ENCODE measurements at places on chromosomes 6 and 20.
A peak's percentile ranks its signal among the peaks of the same experiment; 100 is the strongest.

DNA sequence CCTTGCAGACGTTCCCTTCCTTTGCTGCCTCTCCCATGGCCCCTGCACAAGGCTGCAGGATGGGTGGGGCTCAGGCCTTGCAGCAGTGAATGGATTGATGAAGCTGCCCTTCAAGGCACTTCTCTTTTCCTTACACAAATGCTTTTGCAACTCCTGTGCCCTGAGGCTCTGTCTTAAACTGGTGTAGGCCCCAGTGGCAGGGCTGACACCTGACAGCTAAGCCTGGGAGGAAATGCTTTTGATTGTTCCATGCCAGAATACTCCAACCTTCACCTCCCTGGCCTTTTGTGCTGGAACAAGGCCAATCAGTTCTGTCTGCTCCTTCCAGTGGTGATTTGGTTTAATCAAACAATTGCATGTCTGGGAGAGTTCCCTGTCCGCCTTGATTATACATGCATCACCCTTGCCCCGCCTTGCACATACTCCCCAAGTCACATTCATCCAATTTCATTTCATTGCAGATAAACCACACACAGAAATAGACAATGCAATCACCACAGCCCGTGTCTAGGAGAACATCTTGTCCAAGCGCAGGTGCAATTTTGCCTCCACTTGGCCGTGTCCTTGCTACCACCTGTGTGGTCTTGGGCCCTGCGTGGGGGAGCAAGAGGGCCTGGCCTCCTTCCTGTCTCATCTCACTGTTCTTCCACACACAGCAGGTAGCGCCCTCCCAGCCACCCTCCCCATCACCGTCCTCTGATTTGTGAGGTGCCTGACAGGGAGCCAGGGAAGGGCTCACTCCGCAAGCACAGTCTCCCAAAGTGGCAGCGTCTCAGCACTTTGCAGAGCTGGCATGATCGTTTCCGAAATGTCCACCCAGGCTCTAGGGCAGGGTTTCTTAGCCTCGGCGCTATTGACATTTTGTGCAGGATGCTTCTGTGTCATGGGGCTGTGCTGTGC lies 120.4 kb downstream of the CDH26 start:
- DNase-seq: no peak

GRCh38 chr20:63657260-63657936 lies 714 bp upstream of the RTEL1 start:
- DNase-seq: no peak

GRCh38 chr6:125858427-125859320 lies 67.9 kb downstream of the NCOA7 start:
- peak; percentile 5 for DNase-seq

- DNase-seq: no peak
Observed at GRCh38 chr6:90811596-90812226, 224.8 kb upstream of the MAP3K7 start.

GRCh38 chr6:70188202-70188601 lies 114.7 kb downstream of the COL9A1 start:
- no peak for DNase-seq

DNA sequence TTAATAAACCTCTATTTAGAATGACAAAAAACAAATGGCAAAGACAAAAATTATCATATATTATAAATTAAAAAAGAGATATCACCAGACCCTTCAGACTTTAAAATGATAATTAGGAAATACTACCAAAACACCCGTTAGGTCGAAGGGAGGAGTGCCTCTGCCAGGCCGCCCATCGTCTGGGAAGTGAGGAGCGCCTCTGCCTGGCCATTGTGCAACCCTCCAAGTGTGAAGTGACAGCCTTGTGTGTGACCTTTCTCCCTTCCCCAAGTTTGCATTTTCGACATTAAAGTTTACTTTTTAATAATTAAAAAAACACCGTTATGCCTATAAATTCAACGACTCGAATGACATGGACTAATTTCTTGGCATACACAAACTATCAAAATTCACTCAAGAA lies 64.5 kb upstream of the TASP1 start:
- DNase-seq: no peak

- DNase-seq: peak; percentile 9
Observed at GRCh38 chr20:37202267-37202943, 23.1 kb upstream of the MROH8 start.

- DNase-seq: no peak
Observed at GRCh38 chr20:57090590-57091560, 175.6 kb downstream of the BMP7 start.

GRCh38 chr6:122416825-122417224 lies 17.4 kb downstream of the HSF2 start:
- no peak for DNase-seq

GRCh38 chr20:62111148-62111547 lies 11.1 kb upstream of the LSM14B start:
- DNase-seq: no peak

- DNase-seq: no peak
Observed at GRCh38 chr20:8635837-8636236, 433.1 kb upstream of the PLCB4 start.

GRCh38 chr6:89311853-89312531 lies 3.1 kb downstream of the GABRR2 start:
- no peak for DNase-seq

DNA sequence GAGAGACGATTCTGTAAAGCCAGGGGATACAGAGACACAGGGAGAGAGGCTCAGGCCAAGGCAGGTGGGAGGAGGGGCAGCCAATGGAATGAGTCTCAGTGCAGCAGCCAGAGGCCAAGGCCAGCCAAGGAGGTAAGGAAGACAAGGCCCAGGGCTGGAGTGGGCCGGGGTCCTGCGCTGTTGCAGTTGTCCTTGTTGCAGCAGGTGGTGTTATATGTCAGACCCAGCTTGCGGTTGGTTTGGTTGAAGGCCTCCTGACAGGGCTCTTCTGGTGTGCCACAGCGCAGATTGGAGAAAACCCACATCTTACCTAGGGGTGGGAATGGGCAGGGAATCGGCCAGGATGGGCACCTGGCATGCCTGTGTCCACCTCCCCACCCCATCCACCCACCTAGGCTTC lies 2.5 kb downstream of the LY6G6C start:
- no peak for DNase-seq

- no peak for DNase-seq
Observed at GRCh38 chr20:24875078-24875477, 74.0 kb upstream of the CST7 start.

DNA sequence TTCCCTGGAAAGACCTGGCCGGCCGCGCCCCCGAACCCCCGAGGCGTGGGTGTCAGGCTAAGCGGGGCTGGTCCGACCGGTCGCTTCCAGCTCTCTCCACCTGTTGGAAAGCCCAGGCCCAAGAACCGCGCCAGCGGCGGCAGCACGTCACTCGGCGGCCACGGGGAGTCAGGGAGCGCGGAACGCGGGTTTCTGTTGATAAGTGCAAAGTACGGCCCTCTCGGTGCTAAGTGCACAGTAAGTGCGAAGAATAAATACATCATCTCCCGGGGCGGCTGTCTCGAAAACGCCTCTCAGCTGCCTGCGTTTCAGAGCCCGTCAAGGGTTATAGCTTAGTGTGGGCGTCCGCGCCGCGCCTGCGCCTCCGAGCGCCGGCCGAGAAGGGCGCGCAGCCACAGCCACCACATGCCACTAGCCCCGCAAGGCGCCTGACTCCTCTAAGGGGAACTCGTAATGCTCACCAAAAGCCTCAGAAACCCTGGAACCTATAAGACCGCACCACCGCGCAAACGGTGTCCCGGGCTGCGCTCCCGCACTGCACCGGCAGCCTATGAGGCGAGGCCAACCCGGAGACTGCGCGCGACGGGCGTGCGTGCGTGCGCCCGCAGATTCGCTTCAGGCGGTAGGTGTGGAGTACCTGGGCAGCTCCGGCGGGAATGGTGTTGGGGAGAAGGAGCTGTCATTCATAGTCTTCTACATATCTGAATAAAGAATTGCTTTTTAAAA lies 9.2 kb upstream of the TBX18 start:
- DNase-seq: no peak

DNA sequence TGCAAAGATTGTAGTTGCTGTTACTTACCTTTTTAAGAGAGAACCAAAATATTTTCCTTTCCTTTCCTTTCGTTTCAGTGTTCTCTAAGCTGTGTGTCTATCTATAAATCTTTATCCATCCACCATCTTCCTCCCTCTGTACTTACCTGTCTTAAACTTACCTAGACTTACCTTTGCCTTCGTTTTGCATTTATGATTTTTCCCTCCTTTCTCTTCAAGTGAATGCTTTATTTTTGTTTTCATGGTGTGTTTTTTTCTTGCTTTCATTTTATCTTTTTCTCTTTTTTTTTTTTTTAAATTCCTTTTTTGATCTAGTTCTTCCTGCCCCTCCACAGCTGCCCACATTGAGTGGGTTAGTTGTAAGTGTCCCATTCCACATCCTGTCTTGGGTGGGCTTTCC lies 26.2 kb downstream of the ARID1B start:
- no peak for DNase-seq

GRCh38 chr6:29850011-29850553 lies 22.5 kb downstream of the HLA-G start:
- DNase-seq: no peak

DNA sequence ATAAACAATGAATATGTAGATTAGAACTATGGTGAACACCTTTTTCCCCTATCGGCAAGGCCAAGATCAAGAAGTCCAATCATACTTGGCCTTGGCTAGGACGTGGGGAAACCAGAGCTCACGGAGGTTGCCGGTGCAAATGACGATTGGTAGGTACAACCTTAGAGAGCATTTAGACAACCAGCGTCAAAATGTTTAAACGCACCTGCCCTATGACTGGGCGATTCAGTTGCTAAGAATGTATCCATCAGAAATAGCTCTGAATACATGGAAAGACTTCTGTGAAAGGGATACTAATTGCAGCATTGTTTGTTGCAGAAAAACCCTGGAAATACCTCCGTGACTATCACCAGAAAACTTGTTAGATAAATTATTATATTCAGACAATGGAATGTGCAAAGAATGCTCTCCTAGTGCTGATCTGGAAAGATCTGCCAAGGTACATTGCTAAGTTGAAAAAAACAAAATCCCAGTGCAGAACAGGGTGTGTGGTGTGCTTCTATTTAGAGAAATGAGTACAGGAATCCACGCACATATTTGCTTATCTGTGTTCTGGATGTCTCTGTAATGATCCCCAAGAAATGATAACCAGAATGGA lies 48.0 kb upstream of the PTPN1 start:
- DNase-seq: no peak

DNA sequence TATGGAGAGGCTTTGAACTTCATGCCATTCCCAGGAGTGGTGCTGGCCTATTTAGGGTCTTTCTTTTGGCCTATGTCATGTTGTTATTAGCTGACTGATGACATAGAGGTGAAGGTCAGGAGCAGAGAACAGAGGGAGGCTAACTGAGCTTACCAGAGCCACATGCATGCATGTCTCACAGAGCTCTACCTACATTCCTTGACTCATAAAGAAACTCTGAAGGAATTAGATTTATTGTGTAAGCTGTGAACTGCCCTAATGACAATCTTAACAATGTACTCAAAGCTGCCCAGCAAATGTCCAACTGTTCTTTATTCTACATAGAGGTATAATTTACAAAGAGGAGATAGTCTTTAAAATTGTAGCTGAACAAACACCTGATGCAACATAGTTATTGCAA lies 192.7 kb upstream of the CNR1 start:
- DNase-seq: no peak

- DNase-seq: no peak
Observed at GRCh38 chr20:10842116-10842515, 168.3 kb upstream of the JAG1 start.

DNA sequence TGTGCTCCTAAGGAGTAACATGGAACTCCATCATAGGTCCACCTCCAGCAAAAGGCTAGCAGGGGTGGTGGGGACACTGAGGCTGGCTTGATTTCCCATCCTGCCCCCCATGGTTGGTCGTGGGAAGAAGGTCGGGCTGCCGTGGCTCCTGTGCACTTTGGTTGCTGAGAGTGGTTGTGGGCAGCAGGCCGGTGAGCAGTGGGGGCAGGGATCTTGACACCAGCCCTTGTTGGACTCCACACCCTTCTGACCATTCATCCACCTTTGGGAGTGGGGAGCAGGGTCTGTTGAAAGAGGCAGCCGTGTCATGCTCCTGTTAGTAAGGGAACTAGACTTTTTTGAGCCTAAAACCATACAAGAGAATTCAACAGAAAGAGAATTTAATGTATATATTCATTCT lies 175.2 kb downstream of the ARID1B start:
- no peak for DNase-seq

GRCh38 chr6:79081663-79082062 lies 3.6 kb upstream of the PHIP start:
- no peak for DNase-seq

GRCh38 chr6:46059608-46060007 lies 43.9 kb upstream of the CLIC5 start:
- DNase-seq: no peak

GRCh38 chr6:8172530-8172929 lies 70.2 kb upstream of the EEF1E1 start:
- no peak for DNase-seq

DNA sequence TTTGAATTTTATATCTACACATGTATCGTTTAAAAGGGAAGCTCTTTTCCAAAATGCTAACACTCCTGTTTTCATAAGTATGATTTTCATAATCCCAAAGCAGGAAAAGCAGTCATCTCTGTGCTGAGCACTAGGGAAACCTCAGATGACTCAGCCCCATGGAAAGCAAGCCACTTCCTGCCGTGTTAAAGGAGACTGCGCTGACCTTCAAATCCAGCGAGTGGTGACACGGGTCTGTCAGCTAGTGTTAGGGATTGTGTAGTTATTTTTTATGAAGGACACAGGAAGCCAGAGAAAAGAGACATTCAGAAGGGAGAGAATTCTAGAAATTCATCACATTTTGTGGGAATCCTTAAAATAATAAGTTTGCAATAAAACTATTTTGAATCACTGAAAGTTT lies 57.0 kb upstream of the CD93 start:
- no peak for DNase-seq

GRCh38 chr20:32574296-32575226 lies 10.6 kb downstream of the NOL4L start:
- no peak for DNase-seq

- DNase-seq: no peak
Observed at GRCh38 chr6:36955136-36955535, 598 bp downstream of the PI16 start.
